ENCODE measurements at places on chromosomes 12 and 14.

- DNase-seq: no peak
These were observed 104.1 kb downstream of the MYRFL start for GRCh38 chr12:69929125-69929524.

GRCh38 chr12:108363165-108363564 is 24.1 kb upstream of the CMKLR1 start:
- DNase-seq: no peak

DNA sequence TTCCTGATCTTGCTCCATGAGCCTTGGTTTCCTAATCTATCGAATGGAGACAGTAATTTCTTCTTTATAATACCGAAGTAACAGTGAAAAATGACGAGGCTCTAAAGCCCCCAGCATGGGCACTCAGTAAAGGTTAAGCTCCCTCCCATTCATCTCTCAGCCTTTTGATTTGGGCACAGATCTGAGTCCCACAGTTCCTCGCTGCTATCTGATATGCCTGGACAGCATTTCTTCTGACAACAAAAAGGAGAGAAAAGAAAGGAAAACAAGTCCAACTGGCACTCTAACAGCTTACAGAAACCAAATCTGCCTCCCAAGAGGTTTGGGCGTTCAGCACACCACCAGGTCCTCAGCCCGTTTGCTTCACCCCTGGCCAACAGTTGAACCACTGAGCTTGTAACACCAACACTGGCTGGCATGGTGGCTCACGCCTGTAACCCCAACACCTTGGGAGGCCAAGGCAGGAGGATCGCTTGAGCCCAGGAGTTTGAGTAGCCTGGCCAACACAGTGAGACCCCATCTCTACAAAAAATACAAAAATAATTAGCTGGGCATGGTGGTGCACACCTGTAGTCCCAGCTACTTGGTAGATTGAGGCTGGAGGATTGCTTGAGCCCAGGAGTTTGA is 19.5 kb downstream of the CCDC88C start:
- DNase-seq: no peak

GRCh38 chr14:33029511-33029910 is 90.8 kb downstream of the NPAS3 start:
- no peak for DNase-seq

DNA sequence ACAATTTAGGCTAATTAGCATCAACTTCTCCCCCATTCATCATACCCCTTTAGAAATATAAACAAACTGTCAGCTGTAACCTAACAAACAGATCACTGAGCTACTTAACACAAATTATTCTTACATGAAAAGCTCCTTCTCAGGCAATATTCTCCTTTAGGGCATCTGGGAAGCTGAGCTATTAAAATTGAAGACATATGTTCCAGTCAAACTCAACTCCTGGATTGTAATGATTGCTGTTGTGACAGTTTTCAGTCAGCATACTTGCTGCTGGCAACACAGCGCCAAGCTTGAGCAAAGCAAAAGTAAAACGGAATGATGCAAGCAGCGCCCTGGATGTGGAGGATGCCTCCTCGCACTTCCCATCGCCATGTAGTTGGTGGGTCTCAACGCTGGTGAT is 82.4 kb downstream of the SLC25A21 start:
- no peak for DNase-seq

- DNase-seq: no peak
These were observed 11.1 kb upstream of the EGLN3 start for GRCh38 chr14:33962016-33962415.

- no peak for DNase-seq
These were observed 127.3 kb downstream of the RFLNA start for GRCh38 chr12:124422142-124422569.

DNA sequence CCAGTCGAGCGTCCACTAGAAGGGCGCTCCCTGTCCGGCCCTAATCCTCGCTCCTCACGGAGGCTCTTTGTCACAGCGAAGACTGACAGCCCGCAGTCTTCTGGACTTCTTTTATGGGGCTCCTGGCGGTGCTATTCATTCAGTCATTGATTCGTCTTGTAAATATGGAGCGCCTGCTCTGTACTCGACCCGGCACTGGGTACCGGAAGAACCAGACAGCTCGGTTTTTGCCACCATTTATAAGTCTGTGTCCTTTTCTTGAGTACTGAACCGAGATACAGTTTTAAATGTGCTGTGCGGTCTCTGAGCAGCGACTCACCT is 570 bp downstream of the DMAC2L start:
- no peak for DNase-seq
